ENCODE measurements at places on chromosomes 3 and 15. TPM values are rescaled to one million over a fixed set of nuclear protein-coding genes. Genes with fewer than 3 reads are reported as not detected.

The CYP8B1 gene
- not detected for total RNA-seq

The ATP13A5 gene
- total RNA-seq: not detected

DNA sequence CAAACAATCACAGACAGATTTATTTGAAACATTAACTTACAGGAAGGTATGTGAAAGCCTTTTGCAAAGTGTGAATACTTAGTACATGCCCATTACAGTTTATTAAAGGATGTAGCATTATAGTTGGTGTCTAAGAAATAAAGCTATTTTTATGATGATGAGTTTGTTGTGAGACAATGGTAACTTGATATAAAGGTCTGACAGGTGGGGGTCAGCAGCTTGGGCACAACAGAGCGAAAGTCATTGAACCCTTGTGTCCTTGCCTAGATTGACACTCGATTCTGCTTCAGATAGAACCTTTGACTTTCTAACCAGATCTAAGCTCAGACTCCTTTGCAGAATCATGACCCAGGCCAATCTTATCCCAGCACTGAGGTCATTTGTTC lies 777.9 kb downstream of the NTRK3 start:
- H3K27ac ChIP-seq: no peak overlapping the region
- H3K36me3 ChIP-seq: no peaks in the 10 kb centered on the region

DNA sequence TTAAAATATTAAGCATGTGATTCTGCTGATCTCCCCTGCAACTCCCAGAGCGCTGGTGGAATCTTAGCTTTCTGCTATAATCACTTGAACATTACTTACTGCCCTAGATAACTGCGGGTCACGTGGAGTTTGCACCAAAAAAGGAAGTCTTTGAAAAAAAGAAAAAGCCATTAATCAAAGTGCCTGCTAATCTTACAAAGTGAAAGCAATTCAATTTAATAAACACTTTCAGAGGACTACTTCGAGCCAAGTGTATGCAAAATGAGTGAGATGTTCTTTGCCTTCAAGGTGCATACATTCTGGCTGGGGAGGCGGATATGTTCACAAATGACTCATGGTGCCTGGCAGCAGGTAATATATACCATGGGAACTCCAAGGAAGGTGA lies 109.9 kb upstream of the GAP43 start:
- H3K4me1 ChIP-seq: peaks cover 13% of the 10 kb centered on the region
- H3K36me3 ChIP-seq: no peaks in the 10 kb centered on the region
- H3K27me3 ChIP-seq: peaks cover 14% of the 10 kb centered on the region
- H3K27ac ChIP-seq: no peak overlapping the region
- no peak for DNase-seq

DNA sequence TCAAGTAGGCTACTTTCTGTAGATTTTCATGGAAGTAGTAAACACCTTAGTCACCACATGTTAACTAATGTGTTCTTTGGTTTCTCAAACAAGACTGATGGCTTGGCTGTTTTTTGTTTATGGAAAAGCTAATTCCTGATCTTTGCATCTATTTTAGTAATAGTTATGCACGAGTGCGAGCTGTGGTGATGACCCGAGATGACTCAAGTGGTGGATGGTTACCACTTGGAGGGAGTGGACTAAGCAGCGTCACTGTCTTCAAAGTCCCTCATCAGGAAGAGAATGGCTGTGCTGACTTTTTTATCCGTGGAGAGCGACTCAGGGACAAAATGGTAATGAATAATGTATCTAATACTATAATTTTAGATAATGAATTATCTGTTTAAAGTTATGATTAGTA lies 46.6 kb downstream of the SPRED1 start:
- DNase-seq: no peak
- H3K36me3 ChIP-seq: no peaks in the 10 kb centered on the region
- H3K27ac ChIP-seq: no peak overlapping the region
- no peak overlapping the region for H3K4me3 ChIP-seq

DNA sequence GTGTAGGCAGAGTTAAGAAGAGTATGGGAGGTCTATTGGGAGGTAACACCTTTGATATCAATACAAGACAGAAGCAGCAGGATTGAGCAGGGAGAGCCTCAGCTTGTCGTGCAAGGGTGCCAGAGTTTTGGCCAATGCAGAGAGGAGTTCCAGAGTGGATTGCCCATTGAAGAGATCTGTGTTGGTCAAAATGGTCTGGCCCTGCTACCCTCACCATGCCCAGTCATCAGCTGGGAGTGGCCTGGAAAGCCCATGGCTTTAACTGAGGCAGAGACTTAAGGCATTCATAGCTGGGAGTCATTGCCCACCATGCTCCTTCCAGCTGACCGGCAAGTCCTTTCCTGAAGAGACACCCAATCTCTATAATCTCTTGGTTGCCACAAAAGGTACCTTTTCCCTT lies 271.3 kb downstream of the ABHD5 start:
- no peaks in the 10 kb centered on the region for H3K36me3 ChIP-seq
- peaks cover 16% of the 10 kb centered on the region for H3K27me3 ChIP-seq
- no peak overlapping the region for H3K27ac ChIP-seq
- no peak for DNase-seq
- no peaks in the 10 kb centered on the region for H3K4me1 ChIP-seq

- no peak for DNase-seq
- no peaks in the 10 kb centered on the region for H3K27me3 ChIP-seq
- no peaks in the 10 kb centered on the region for H3K36me3 ChIP-seq
- no peak overlapping the region for H3K4me3 ChIP-seq
- H3K4me1 ChIP-seq: no peaks in the 10 kb centered on the region
Observed at GRCh38 chr3:147038481-147038880, 367.9 kb downstream of the ZIC4 start.

All from activated CD4-positive, alpha-beta memory T cell treated with anti-CD3 and anti-CD28 coated beads for 36 hours (primary cell).